Renal pelvis (tissue), 12 donors: ENCODE measurements at places on chromosomes 1 and 21.

DNA sequence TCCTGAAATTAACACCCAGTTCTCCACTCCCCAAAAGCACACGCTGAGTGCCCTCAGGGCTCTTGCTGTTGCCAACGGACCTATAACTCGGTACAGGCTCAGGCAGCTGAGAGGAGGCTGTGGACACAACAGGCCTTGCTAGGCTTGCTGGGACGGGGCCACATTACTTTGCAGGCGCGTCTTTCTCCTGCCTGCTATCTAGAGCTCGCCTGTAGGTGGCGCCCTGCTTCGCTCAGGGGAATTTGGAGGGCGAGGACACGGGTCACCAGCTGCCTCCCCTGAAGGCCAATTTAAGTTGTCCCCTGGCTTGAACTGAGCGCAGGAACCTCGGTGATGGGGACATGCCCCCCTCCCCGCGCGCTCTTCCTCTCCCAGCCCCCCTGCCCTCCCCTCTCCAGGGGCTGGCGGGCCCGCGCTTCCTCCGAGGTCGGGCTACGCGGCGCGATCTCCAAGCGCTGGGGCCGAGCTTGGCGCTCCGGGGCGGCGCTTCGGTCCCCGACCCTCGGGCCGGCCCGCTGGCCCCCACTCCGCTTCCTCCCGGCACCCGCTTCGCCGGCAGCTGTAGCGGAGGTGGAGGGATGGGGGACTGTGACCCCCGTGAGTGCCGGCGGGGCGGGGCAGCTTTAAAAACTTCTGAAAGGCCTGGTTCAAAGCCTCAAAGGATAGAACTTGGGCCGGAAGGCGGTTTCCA, 32.4 kb upstream of the NFIA start:
- DNase-seq: peak; percentile 89

DNA sequence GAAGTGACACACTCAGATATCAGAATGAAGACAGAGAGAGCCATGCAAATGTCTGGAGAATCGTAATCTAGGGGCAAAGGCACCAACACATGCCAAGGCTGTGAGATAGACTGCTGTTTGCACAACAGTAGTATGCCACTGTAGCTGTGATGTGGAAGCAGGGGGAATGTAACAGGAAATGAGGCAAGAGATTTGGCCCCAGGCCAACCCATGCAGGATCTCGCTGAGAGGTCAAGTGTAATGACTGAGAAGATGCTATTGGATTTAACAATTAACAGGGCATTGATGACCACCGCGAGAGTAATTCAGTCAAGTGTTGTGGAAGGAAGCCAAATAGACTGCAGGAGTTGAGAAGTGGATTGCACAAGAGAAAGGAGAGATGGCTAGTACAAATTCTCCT, 107.3 kb upstream of the ST6GALNAC5 start:
- DNase-seq: no peak

- no peak for DNase-seq
Observed at GRCh38 chr1:216186816-216187215, 236.4 kb downstream of the USH2A start.

GRCh38 chr1:245874942-245875580, 632.0 kb downstream of the SMYD3 start:
- peak; percentile 53 for DNase-seq

DNA sequence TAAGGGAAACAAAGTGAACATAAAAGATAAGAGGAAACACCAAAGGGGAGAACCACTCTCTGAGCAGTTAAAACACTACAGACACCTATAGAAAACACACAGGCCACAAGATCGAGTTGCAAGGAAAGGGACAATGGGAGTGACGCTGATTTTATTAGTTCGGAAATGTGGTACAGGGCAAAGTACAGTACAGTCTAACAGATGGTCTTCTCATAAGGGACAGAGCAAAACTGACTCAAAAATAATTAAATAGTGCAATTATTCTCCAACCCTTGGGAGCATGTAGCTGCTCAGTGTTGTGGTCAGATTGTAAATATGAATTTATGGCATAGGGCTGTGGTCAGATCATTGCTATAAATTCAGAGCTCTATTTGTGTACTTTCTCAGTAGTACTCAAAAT, 352.0 kb downstream of the USH2A start:
- DNase-seq: peak; percentile 38

DNA sequence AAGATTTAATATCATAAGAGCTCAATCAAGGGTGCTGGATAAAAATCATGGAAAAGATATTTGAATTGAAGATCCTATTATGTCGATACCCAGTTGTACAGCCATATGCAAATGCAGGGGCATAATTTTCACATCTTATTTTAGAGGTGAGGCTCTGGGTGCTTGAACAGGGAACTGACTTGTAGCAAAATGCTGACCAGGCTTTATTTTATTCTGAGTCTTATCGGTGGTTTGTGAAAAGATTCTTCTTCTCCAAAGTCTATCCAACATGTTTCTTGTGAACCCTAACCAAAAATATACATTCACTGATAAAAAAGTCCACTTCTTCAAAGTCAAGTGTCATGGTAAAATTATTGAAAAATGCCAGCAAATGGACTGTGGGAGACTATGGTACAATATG, 475.5 kb upstream of the NEGR1 start:
- DNase-seq: no peak

DNA sequence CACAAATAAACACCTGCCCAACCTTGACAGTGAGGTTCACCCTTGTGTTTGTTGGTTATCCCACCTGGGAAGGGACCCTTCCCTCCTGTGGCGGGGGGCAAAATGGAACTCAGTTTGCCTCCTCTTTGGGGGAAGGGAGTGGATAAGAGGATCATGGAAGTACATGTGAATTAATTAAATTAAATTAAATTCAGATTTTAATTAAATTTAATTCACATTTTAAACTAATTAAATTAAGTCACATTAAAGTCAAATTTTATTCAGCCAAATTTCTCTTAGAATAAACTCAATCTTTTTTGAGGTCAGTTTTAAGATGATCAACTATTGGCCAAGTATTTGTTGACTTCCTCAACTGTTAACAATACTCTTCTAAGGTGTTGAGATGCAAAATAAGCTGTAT, 252.4 kb upstream of the AJAP1 start:
- DNase-seq: no peak
